Hepatocyte (in vitro differentiated cells): ENCODE measurements at places on chromosomes 4 and X.

DNA sequence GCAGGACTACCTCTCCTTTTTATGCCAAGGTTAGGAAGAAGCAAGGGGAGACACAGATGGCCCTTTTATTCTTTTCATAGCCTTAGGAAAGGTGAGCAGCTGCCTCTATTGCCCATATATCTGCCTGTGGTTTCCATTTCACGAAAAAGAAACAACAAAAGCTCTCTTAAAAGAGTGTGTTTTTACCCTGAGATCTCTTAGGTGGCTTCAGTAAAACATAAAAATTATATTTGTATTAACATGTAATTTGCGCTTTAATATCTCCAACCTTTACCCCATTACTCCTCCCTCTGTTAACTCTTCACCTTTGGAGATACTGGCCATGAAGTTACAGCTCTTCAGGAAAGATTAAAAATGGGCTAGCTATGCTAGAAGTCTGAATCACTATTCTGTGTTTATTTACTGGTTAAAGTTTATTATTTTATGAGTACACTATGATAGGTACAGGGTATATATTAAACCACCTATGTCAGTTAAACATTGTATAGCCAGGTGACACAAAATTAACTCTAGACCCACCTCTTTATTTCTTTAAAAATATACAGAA, 15.0 kb upstream of the SULT1B1 start:
- peaks cover 41% of the 10 kb centered on the region for H3K4me1 ChIP-seq
- H3K36me3 ChIP-seq = no peaks in the 10 kb centered on the region
- no peaks in the 10 kb centered on the region for H3K27me3 ChIP-seq
- DNase-seq = peak; percentile 10

GRCh38 chr4:186724058-186724863, 605 bp upstream of the FAT1 start:
- peak overlapping the region; percentile 90 for H3K4me3 ChIP-seq
- no peaks in the 10 kb centered on the region for H3K27me3 ChIP-seq
- no peaks in the 10 kb centered on the region for H3K36me3 ChIP-seq
- H3K27ac ChIP-seq = peak overlapping the region; percentile 98

DNA sequence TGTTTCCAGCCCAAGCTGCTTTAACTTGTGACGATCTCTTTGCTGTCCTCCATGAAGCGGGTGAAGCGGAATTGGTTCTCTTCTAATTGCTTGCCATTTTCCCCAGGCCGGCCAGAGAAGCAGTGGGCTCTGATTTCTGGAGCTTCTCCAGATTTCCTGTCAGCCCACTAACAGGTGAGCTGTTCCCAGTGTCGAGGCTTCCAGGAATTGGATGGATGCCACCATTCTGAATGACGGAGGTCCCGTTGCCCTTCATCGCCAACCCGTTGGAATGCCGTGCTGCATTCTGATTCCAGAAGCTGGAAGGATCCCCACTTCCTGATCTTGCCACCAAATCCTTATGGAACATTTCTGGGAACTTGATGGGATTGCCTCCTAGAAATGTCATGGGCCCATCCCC, 31.0 kb downstream of the PAGE1 start:
- no peaks in the 10 kb centered on the region for H3K4me1 ChIP-seq
- no peak overlapping the region for H3K27ac ChIP-seq
- no peaks in the 10 kb centered on the region for H3K27me3 ChIP-seq
- no peak overlapping the region for H3K4me3 ChIP-seq

DNA sequence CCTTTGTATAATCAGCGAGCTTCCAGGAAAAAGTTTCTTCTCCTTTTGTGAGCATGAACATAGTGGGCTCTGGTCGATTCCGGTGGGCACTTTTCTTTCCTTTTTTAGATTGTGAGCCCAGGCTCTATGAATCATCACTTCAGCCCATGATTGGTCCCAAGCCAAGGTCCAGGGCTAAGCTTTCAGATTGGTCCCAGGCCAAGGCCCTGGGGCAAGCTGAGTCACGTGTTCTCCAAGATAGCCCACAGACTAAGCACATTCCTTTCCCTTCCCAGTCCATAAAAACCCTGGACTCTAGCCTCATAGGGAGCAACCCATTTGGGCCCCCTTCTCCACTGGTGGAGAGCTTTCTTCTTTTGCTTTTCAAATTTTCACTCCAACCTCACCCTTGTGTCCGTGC, 430.5 kb downstream of the NAP1L3 start:
- H3K4me3 ChIP-seq = no peak overlapping the region
- no peaks in the 10 kb centered on the region for H3K4me1 ChIP-seq
- H3K36me3 ChIP-seq = no peaks in the 10 kb centered on the region

DNA sequence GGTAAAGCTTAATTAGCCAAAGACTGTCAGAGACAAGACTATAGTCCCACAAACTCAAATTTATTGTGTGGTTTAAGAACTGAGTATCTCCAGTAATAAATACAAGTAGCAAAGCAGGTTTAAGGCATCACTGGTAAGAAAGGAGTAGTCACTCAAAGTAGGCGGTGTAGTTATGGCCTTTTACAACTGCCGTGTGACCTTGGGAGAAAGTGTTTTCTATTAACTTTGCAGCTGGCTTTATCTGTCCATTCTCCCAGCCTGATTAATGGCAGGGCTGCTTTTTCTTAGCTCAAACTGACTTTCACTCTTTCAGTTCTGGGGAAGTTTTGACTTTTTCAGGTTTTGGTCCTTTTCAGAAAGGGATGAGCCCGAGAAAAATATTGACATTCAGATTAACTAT, 7.4 kb upstream of the PAK3 start:
- no peaks in the 10 kb centered on the region for H3K4me1 ChIP-seq
- no peak for DNase-seq
- H3K4me3 ChIP-seq = no peak overlapping the region
- H3K36me3 ChIP-seq = no peaks in the 10 kb centered on the region

DNA sequence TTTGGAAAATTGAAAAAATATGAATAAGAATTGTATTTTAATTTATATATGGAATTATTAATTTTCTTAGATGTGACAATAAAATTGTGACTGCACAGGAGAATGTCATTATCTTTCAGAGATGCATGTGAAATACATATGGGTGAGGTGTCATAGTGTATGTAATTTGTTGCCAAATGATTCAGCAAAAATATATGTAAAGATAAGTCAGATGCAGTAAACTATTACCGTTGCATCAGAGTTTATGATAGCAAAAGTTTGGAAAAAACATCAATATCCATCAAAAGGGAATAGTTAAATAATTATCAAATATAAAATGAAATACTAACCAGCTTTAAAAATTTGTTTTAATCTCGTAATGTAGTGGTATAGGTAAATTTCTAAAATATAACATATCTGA, 10.4 kb upstream of the SLC7A11 start:
- no peaks in the 10 kb centered on the region for H3K4me1 ChIP-seq
- DNase-seq = no peak
- no peaks in the 10 kb centered on the region for H3K36me3 ChIP-seq
- H3K27ac ChIP-seq = no peak overlapping the region

- H3K36me3 ChIP-seq = no peaks in the 10 kb centered on the region
- no peaks in the 10 kb centered on the region for H3K27me3 ChIP-seq
- no peak overlapping the region for H3K4me3 ChIP-seq
Observed at GRCh38 chr4:68250151-68250930, 4.8 kb upstream of the TMPRSS11B start.

DNA sequence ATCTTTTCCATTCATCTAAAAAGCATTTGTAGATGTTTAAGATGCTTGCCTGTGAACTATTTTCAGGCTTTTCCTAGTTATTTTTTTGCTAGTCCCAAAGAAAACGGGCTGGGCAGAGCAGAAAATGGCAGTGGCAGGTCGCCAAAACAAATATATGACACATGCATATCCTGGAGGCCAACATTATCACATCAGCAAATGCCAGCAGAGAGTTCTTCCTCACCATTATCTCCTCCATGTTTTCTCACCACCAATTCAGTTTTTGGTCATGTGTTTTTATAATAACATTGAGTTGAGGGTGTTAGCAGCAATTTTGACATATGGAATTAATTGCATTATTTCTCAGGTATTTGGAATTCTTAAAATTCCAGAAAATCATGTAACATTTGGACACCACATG, 97.9 kb upstream of the EOLA2 start:
- no peaks in the 10 kb centered on the region for H3K27me3 ChIP-seq
- no peaks in the 10 kb centered on the region for H3K36me3 ChIP-seq
- no peak overlapping the region for H3K4me3 ChIP-seq
- H3K4me1 ChIP-seq = no peaks in the 10 kb centered on the region

GRCh38 chr4:77636902-77637301, 31.3 kb downstream of the CXCL13 start:
- no peaks in the 10 kb centered on the region for H3K36me3 ChIP-seq
- DNase-seq = peak; percentile 49
- H3K4me1 ChIP-seq = peaks cover 4% of the 10 kb centered on the region
- no peak overlapping the region for H3K4me3 ChIP-seq

DNA sequence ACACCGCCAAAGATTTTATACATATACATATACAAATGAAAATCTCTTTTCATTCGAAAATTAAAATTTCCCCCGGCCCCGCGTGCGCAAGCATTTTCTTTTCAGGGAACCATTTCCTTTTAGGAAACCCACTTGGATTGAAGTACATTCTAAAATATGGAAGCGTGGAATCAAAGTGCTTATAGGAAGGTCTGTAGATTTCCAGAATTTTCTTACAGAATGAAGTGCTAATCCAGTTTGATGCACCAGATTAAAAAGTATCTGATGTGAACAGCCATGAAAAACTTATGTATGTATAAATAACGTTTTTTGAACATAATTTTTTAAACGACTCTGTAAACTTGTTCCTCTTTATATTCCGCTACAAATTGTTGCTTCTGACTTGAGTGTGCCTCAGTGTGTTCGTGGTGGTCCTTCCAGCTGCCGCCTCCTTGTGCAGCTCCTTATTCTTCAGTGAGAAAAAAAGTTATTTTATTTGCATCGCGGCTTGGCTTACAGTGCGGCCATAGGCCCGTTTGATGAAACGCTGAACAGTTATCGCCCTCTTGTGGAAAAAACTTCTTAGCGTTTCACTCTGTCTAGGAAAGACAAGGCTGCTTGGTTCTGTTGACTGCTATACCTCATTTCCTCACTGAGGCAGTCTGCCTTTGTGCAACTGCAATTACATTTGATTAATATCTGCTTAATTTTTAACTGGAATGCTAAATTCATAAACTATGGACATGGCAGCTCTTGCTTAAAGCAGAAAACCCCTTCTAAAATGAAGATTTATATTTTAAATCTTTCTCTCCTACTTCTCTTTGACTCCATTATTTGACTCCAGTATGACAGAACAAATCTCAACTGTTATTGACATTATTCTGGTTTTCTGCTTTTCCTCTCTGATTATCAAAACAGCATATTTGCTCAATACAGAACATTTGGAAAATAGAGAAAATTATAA, 4.7 kb upstream of the NKX6-1 start:
- DNase-seq = peak; percentile 87
- no peak overlapping the region for H3K4me3 ChIP-seq
- peaks cover 89% of the 10 kb centered on the region for H3K27me3 ChIP-seq
- H3K36me3 ChIP-seq = no peaks in the 10 kb centered on the region

- no peaks in the 10 kb centered on the region for H3K4me1 ChIP-seq
- no peaks in the 10 kb centered on the region for H3K36me3 ChIP-seq
- H3K27ac ChIP-seq = no peak overlapping the region
Observed at GRCh38 chr4:70818921-70819320, 20.8 kb downstream of the GRSF1 start.

- peak overlapping the region; percentile 94 for H3K27ac ChIP-seq
- no peaks in the 10 kb centered on the region for H3K27me3 ChIP-seq
- H3K4me1 ChIP-seq = peaks cover 8% of the 10 kb centered on the region
Observed at GRCh38 chr4:26321373-26322221, 783 bp downstream of the RBPJ start.

GRCh38 chr4:139795527-139796314, 130.1 kb downstream of the MGST2 start:
- H3K4me3 ChIP-seq = no peak overlapping the region
- no peaks in the 10 kb centered on the region for H3K27me3 ChIP-seq
- no peak for DNase-seq
- no peaks in the 10 kb centered on the region for H3K36me3 ChIP-seq

DNA sequence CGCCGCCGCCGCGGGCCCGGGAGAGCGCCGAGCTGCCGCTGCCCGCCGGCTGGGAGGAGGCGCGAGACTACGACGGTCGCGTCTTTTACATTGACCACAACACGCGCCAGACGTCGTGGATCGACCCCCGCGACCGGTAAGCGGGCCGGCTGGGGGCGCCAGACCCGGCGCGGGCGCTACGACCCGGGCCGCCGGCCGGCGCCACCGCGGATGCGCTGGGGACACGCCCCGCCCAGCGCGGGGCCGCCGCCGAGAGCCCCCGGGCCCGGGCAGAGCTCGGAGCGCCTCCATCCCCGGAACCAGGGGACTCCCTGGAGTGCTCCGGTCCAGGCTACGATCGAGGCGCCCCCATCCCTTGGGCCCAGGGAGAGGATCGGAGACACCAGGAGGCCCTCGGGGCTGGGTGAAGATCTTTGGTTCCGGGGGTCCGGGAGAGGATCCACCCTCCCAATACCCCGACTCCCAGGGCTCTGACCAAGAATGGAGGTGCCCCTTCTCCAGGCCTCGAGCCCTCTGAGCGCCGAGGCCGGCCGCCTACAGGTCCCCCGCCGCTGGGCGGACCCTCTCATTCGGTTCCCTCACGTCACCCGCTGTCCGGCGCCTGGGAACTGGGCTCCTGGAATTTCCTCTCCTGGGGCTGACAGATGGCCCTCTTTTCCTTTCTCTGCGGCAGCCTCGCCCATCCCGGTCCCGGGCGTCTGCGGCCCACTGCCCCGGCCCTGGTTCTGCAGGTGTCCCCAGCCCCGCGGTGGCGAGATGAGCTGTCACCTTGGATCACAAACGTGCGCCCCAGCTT, 48.8 kb downstream of the CLDN34 start:
- H3K27ac ChIP-seq = peak overlapping the region; percentile 88
- H3K4me1 ChIP-seq = peaks cover 9% of the 10 kb centered on the region
- peak overlapping the region; percentile 45 for H3K4me3 ChIP-seq
- H3K36me3 ChIP-seq = no peaks in the 10 kb centered on the region
- H3K27me3 ChIP-seq = no peaks in the 10 kb centered on the region
- DNase-seq = peak; percentile 49

- H3K4me1 ChIP-seq = no peaks in the 10 kb centered on the region
- H3K4me3 ChIP-seq = no peak overlapping the region
- peak; percentile 68 for DNase-seq
- no peak overlapping the region for H3K27ac ChIP-seq
- H3K27me3 ChIP-seq = no peaks in the 10 kb centered on the region
Observed at GRCh38 chrX:37060999-37061398, 52.8 kb downstream of the FAM47C start.

DNA sequence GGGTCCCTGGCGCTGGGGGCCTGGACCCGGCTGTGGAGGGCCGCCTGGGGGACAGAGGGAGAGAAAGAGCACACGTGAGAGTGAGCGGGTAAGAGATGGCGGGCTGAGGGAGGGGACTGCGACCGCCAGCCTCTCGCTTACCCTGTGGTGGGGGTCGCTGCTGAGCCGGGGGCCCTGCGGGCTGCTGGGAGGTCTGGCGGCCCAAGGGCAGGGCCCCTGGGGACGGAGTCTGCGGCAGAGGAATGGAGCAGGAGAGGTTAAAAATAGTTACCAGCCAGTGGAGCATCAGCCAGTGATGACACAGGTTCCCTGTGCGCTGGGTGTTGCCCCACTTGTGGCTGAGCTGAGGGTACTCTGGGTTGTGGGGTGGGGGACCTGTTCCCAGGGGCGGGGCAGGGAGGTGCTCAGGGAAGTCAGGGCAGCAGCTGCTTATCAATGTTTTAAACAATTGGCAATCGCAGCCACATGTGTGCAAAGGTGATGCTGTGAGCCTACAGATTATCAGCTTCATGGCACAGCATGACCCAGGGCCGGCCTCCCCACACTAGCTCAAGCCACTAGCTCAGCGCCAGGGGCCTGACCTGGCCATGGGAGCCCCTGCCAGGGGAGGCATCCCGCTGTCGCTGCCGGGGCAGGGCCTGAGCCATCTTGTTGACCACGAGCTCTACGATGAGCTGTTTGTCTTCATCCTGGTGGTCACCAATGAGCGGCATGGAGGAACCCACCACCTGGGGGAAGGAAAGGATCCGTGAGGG, 7.5 kb upstream of the TIMP1 start:
- no peak for DNase-seq
- no peaks in the 10 kb centered on the region for H3K36me3 ChIP-seq
- peak overlapping the region; percentile 13 for H3K4me3 ChIP-seq
- peak overlapping the region; percentile 89 for H3K27ac ChIP-seq
- peaks cover 4% of the 10 kb centered on the region for H3K4me1 ChIP-seq
- H3K27me3 ChIP-seq = no peaks in the 10 kb centered on the region
